ENCODE measurements at places on chromosomes 16 and 17.
A peak's percentile ranks its signal among the peaks of the same experiment; 100 is the strongest.

- DNase-seq = no peak
Measured at GRCh38 chr17:2898255-2898926, 102.2 kb downstream of the RAP1GAP2 start.

DNA sequence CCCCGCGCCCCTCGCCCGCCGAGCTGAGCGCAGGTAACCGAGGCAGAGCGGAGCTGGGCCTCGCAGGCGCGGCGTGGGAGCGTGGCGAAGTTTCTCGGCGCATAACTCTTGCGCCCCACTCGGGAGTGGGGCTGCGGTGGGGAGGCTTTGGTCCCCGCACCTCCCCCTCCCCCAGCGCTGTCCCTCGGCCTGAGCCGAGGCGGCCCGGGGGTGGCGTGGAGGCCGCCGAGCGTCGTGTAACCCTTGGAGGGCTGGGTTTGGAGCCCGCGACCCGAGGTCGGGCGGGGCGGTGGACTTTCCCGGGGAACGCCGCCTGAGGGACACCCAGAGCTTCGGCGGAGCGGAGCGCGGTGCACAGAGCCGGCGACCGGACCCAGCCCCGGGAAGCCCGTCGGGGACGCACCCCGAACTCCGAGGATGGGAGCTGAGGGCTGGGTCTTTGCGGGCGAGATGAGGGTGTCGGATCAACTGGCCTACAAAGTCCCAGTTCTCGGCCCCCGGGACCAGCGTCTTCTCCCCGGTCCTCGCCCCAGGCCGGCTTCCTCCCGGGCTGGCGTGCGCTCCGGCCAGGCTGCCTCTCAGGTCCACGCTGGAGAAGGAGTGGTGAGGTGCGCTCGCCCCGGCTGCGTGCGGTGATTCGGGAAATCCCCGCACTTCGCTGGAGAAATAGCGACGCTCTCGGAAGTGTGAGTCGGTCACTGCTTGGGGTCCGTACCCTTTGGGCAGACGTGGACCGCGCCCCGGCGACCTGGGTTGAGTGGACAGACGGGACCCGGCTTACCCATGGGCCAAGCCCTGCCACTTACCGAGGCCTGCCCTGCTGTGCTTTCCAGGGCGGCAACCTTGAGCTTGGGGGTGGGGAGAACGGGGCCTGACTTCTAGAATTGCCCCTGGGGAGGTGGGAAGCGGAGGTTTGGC, 168.4 kb downstream of the RAB11FIP4 start:
- no peak for DNase-seq

DNA sequence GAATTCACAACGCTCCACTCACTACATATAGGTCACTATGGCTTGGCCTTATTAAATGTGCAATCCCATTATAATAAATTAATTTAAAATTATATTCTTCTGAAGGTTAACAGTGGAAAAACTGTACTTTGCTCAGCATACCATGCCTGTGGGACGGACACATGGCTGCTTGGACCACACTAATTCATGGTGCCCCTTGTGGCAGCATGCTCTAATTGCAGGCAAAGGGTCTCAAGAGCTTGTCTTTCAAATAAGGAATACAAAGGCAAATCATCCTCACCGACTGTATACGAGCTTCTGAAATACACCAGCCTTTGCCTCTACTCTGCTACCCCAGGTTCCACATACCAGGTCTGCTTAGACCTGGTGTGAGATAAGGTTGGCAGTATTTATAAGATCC, 11.7 kb downstream of the SMPD3 start:
- no peak for DNase-seq

DNA sequence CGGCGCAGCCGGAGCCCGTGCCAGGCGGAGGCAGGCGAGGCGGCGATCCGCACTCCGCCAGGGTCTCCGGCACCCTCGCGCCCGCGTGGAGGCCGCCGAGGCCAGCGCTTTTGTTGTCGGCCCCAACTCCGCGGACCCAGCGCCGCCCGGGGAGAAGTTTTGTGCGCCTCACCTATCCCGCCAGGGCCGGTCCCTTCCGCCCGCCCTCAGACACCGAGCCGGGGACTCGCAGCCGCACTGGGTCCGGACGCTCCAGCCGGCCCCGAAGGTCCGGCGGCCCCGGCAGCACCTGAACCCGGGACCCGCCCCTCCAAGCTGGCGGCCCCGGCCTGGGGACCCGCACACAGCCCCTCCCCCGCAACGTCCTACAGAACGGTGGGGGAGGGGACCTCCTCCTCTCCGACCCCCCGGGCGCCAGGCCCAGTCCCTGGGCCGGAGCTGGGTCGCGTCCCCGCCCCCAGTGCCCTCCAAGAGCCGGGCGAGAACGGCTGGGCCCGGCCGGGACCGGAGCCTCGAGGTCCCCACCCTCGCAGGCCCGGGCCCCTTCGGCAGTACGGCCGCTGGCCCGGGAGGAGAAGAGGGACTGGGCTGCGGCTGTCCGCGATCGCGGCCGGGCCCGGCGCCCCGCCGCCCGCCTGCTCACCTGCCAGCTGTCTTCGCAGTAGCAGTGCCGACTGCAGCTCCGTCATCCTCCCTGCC, 698 bp downstream of the UBE2G1 start:
- DNase-seq = peak; percentile 29

DNA sequence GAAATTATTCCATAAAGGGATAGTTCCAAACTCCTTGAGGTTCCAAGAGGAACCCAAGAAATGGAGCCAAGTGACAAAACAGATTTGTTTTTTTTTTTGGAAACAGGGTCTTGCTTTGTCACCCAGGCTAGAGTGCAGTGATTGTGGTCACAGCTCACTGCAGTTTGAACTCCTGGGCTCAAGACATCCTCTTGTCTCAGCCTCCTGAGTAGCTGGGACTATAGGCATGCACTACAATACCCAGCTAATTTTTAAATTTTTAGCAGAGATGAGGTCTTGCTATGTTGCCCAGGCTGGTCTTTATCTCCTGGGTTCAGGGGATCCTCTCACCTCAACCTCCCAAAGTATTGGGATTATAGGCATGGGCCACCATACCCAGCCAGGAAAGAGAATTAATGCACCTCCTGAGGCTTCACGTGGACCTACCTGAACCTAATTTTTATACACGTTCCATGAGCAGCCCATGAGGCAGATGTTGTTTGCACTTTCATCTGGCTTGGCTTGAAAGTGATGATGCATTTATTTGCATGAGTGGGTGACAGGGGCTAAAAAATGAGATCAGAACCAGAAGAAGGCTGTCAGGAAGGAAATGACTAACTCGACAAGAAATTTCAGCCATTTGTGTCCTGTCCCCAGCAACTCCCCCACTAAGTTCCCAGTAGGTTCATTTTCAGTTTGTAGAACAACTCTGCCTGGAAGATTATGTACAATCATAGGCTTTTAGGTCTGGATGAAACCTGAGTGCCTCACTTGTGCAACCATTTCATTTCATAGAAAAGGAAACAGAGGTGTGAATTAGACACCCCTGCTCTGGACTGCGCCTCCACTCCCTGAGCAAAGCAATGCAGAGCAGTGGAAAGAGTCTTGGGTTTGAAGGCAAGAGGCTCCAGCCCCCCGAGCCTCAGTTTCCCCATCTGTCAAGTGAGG, 10.3 kb upstream of the IRF8 start:
- DNase-seq = no peak

DNA sequence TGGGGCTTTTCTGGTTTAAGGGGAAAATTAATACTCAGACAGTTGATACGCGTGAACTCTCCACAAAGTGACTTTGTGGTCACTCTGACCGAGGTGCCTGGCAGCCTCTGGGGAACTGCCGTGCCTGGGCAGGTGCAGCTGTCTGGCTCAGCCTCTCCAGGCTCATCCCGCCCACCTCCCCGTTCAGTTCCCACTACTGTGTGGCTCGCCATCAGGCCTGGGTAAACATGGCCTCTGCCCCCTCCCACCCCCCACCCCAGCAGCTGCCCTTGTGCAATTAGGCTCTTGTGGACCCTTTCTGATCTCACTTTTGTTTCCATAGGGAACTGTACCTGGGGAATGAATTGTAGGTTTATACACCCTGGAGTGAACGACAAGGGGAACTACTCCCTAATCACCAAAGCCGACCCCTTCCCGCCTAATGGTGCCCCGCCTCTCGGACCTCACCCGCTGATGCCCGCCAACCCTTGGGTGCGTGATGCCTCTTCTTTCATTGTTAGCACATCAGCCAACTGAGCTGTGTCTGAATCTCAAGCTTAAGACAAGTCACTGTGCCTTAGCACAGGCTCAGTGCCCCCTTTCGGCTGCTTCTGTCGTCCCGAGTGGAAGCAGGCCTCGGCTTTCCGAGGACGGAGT, 27.8 kb downstream of the ZC3H18 start:
- DNase-seq = no peak

DNA sequence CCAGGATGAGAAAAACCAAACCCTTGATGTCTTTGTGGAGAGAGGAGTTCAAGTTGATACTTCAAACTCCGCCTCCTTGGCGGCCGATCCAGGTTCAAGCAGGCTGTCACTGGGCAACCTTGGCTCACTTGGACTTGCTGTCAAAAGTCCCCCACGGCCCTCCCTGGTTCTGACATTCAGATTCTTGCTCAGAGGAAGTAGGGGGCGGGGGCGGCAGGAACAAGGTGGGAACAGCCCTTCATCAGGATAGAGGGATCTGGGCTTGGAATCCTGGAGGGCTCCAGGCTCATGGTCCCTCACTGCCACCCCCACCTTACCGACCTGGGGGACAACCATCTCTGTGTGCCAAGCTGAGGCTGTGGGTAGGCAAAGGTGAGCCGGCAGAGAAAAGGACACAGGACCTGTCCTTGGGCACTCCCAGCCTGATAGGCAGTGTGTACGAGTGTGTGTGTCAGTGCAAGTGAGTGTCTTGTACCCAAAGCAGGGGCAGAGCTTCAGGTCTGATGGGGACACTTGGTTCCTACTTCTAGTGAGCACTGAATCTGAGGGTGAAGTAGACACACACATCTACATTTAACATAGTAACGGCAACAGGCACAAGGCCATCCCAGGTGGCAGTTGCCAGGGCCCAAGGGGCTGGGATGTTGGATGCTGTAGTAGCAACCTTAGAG, 6.6 kb upstream of the TSPOAP1 start:
- no peak for DNase-seq

GRCh38 chr16:10504404-10504885, 76.0 kb downstream of the EMP2 start:
- DNase-seq = no peak

DNA sequence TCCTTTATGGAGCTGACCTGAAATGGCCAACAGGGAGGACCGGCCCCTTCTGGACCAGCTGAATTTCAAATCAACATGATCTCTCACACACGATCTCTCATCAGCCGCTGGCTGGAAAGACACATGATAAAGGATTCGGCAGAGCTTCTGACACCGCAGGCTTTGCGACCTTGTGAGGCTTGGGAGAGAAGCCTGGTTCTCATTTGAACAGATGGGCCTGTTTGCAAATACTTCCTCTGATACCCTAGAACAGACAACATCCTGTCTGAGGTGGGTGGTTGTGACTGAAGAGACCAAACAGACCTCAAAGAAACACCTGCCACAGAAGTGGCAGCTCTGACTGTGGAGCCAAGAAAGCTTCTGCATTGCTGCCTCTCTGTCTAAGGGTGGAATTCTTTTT, 77.9 kb upstream of the SDK2 start:
- DNase-seq = no peak

DNA sequence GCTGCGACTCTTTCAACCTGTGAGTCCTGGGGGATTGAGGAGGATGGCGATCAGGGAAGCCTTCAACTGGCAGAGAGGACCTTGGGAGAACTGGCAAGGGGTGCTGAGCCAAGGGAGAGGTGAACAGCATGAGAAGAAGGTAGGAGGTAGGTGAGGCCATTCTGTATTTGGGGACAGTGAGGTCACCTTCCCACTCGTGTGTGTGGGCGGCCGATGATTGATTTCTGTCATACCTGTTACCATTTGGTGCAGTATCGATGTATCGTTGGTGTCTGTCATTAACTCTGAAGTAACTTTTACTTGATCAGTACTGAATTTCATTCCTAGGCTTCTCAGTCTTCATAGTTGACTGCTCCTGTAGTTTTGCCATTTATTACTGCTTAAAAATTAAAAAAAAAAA, 3.8 kb downstream of the ARSG start:
- no peak for DNase-seq
